ENCODE measurements at places on chromosomes 7 and 10.

DNA sequence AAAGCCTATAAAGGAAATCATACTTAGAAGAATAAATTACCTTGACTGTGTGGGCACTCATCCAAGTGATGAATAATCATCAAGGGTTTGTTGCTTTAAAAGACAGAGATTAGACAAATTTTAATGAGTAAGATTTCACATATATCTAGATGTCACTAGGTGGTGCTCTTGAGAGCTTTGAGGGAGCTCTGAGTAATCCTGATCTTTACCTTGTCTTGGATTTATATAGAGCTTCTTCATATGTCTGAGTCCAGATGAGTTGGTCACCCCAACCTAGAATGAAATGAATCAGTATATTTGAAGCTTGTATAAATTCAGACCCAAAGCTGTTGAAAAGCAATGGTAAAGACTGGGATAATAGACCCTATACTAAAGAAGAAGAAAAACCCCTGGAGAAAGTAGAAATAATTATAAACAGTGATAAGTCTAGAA is 3.7 kb downstream of the AGR2 start:
- DNase-seq, result no peak

GRCh38 chr10:62938672-62939071 is 122.5 kb upstream of the EGR2 start:
- no peak for DNase-seq

GRCh38 chr10:14385596-14386593 is 55.2 kb upstream of the FRMD4A start:
- no peak for DNase-seq

GRCh38 chr7:36207451-36208291 is 54.6 kb downstream of the EEPD1 start:
- DNase-seq, result no peak

GRCh38 chr10:119826771-119827170 is 45.9 kb downstream of the MCMBP start:
- no peak for DNase-seq

DNA sequence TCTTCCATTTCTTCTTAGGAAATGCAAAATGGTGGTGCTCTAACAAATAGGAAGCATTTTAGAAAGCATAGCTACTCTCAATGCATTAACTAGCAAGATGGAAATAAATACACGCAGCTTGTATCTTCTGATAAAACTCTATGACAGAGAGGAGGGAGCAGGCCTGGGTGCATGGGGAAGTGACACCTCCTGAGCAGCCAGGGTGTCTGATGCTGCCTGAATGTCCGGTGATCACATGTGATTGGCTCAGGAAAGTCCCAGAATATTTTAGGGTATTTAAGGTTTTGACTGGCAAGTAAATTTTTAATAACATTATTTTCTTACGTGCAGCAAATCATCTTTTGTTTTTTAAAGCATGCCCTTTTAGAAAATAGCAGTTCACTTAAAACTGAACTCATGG is 261.0 kb upstream of the KLF6 start:
- DNase-seq, result no peak
